ENCODE measurements at places on chromosomes 6 and 20.

DNA sequence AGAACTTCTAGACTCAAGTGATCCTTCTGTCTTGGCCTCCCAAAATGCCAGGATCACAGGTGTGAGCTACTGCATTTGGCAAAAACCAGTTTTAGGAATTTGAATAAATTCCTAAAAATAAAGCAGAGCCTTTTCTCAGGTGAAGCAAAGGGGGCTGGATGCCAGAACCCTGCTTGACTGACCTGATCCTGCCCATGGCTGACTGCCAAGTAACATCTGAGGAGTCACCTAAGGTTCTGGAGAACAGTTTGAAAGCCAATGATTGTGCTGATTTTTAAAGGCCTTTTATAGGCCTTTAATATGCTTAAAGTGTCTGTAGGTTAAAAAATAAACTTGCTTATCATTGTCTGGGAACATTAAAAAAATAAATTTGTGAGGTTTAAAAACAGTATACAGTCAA lies 14.1 kb upstream of the ZSCAN12 start:
- no peak for DNase-seq

DNA sequence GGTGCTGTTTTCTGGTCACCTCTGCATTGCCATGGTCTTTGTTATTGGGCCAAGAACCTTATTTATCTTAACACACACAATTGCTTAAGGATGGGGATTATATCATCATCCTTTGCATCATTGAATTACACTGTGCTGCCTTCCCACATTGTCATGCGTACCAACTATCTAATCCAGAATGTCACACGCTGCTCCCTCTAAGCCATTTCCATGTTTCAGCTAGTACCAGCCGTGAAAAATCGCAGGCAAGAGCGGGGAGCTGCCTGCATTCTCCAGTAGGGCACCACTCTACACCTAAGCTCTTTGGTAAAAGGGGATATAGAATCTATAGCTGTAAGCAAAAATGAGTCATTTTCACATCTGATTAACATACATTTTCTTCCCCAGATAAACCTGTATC lies 277.0 kb downstream of the PRL start:
- no peak for DNase-seq

GRCh38 chr6:74170118-74170517 lies 474.1 kb downstream of the CD109 start:
- no peak for DNase-seq

DNA sequence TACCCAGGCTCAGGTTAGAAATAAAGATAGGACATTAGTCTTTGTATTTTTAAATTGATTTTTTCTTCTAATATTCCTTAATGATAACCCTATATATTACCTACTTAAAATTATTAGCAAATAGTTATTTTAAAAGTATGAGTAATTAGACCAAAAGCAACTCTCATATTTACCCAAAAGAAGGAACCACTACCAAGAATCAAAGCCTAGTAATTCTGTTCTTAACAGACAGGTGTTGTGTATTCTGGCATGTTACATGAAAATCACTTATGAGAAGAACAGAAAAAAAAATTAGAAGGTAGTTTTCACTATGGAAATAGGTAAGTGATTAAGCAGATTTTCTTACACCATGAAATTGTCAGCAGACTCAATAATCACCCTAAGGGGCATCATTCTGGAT lies 105.1 kb downstream of the ATG5 start:
- DNase-seq = no peak

DNA sequence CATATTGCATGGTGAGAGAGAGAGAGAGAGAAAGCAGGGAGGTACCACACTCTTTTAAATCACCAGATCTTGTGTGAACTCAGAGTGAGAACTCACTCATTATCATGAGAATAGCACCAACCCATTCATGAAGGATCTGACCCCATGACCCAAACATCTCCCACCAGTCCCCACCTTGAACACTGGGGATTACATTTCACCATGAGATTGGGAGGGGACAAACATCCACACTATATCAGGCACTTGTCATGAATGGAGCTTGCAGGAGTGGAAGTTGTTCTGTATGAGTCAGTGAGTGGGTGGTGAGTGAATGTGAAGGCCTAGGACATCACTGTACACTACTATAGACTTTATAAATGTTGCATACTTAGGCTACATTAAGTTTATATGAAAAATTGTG lies 47.7 kb upstream of the RNF182 start:
- no peak for DNase-seq

DNA sequence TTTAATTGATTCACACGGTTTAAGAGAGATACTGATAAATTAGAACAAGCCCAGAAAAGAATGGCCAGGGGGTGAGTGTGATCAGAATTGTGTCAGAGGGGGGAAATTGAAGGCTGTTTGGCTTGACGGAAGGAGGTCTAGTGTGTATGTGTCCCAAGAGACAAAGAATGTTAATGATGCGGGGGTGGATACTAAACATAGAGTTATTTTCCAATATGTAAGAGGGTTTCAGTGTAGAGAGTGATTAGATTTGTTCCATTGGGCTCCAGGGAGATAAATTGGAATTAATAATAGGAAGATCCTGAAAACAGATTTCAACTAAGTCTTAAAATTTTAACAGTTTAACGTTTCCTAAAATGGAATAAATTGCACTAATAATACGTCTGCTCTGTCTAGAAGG lies 38.1 kb upstream of the UTRN start:
- no peak for DNase-seq

GRCh38 chr6:133240511-133241085 lies 559 bp upstream of the EYA4 start:
- DNase-seq = no peak

- DNase-seq = no peak
These were observed 782 bp upstream of the PCMTD2 start for GRCh38 chr20:64254571-64255360.

DNA sequence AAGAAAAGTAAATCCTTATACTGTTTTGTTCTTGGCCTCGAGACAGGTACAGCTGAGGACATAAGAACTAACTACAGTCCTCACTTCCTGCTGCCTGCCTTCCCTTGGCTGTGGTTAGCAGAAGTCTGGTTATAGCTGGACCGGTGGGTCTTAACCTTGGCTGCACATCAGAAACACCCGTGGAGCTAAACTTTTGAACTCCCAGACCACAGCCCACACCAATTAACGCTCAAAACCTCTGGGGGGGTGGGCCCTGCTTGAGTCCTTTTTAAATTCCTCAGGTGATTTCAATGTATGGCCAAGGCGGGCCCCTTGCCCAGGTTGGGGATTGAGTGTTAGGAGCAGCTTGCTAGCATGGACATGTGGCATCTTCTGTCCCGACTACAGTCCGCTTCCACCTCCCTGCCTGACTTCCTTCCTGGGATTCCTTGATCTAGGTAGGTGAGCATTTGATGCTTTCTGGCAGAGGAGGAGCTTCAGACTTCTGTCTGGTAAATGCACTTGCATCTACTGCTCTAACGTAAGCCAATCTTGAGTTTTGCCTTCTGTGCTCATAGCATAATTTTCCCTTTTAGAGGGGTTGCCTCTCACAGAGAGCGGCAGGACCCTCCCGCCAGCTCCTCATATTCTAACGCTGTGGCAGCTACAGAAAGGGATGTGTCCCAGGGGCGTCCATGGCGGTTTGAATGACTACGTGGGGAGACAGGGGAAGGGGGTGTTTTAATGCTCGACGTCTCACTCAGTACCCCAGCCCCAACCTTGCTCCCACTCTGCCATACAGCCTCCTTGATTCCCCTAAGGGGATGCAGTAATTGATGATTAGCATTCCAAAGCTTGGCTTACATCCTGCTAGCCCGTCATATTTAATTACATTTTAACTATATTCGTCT lies 390.1 kb downstream of the ZFAND3 start:
- no peak for DNase-seq

GRCh38 chr20:61094581-61094980 lies 157.5 kb upstream of the CDH4 start:
- no peak for DNase-seq

GRCh38 chr20:3042625-3043024 lies 797 bp upstream of the GNRH2 start:
- DNase-seq = no peak

GRCh38 chr6:22141241-22141745 lies 155.5 kb downstream of the PRL start:
- DNase-seq = no peak

- DNase-seq = no peak
These were observed 1.5 kb downstream of the NRM start for GRCh38 chr6:30689022-30689865.

DNA sequence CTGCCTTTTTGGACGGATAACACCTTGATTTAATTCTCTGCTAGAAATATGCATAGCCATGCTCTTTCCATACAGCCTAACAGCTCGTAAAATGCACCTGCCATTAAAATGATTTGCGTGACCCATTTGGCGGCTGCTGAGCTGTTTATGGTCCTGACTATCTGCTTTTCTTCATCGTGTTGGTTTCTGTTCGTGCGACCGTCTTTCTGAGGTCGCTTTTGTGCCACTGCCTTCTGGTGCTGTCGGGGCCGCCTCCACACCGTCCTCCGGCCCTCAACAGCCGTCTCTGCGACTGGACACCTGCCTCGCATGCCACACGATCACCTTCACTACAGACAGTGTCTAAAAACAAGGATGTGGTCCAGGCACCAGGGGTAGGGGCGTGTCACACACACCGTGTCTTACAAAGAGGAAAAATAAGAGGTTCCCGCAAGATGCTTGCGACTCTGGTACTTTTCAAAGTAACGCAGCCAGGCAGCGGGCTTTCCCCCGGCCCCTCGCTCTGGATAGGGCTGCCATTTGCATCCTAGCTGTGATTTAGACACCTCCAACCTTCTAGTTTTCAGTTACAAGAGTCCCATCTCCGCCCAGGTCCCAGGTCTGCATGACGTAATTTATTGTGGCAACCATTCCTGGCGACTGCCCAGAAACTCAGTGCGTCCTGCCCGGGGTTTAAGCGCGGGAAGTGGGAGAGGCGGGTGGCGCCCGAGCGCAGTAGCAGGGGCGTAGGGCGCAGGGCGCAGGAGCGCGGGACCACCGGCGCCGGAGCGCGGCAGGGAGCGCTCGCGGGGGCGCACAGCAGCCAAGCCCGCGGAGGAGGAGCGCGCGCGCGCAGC lies at the start of gene STMND1:
Gene STMND1, plus strand, starts transcription at position 629 of the 836 bp plus-strand sequence. CDS start 208 bp downstream, outside the sequence.
- no peak for DNase-seq

DNA sequence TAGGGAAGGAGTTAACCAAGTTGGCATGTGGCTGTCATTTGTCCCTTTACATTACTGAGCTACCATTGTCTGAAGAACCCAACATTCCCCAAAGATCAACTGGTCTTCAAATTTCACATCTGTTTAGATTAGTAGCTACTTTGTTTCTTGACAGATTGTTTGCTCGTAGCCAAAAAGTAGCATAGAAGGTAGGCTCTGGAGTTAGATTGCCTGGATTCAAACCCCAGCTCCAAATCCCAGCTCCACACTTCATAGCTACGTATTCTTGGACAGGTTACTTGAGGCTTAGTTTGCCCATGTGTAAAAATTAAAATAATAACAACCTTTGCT lies 1.1 kb downstream of the NFKBIL1 start:
- DNase-seq = no peak

DNA sequence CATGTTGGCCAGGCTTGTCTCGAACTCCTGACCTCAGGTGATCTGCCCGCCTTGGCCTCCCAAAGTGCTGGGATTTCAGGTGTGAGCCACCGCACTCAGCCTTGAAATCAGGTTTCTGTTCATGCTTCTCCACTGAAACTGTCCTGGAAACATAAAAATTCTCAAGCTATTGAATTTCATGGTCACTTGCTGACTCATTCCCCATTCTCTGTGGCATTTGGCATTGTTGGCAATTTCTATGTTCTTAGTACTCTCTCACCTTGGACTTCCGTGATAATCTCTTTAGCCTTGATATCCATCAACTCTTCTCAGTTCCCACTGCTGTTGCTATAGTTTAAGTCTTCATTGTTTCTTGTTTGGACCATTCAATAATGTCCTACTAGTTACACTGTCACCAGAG lies 6.2 kb downstream of the SEL1L2 start:
- DNase-seq = no peak

- DNase-seq = peak; percentile 36
These were observed 188.0 kb upstream of the TAB2 start for GRCh38 chr6:149129371-149130077.

DNA sequence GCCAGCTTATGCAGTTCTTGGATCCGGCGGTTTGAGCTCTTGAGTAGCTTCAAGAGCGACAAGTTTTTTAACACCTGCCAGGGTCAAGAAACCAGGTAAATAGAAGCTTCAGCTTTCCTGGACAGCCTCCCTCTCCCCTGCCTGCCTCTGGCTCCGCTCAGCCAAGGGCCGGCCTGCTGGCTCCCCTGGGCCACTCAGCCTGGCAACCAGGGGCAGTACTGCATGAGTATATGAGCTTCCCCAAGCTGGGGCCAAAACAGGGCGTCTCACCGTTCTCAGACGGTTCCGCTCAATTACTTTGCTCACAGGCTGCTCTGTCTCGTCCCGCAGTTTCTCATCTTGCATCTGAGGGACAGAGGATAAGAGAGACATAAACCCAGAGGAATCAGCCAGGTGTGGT lies 856 bp downstream of the TP53TG5 start:
- no peak for DNase-seq

DNA sequence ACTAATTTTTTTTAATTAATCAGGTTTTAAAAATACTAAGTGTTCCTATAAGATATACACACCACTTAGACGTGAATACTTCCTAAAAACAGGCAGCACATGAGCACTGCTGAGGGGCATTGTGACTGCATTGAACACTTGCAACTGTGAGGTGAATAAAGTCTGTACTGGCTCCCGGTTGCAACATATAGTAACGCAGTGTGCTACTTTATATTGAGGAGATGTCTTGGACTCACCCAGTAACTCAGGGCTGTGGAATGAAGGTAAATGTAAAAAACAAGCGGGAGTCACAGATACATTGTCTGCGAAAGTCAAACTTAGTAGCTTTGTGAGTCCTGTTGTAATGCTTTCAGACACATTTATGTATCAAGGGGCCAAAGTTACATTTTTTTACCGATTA lies 17.0 kb upstream of the HLA-A start:
- no peak for DNase-seq

GRCh38 chr6:70973604-70974003 lies 16.7 kb upstream of the B3GAT2 start:
- no peak for DNase-seq

DNA sequence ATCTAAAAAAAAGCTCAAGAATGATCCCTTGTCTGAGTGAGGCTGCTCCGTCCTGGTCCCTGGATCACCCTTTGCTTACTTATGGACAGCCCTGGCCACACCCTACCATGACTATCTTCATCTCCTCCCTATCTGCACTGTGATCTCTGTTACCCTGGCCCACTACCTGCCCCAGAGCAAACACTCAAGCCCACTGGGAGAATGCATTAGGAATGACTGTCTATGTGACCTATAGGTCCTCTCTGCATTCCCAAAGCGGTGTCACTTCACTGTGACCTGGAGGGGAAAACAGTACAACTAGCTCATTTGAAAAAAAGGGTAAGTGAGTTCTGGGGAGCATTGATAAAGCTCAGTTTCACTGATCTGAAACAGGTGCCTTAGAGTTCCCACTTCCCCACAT lies 86.4 kb upstream of the FOXP4 start:
- DNase-seq = no peak

GRCh38 chr6:32461493-32461892 lies 21.8 kb downstream of the HLA-DRA start:
- DNase-seq = no peak
